Effector CD4-positive, alpha-beta T cell (primary cell): ENCODE measurements at places on chromosomes 7 and 10.

DNA sequence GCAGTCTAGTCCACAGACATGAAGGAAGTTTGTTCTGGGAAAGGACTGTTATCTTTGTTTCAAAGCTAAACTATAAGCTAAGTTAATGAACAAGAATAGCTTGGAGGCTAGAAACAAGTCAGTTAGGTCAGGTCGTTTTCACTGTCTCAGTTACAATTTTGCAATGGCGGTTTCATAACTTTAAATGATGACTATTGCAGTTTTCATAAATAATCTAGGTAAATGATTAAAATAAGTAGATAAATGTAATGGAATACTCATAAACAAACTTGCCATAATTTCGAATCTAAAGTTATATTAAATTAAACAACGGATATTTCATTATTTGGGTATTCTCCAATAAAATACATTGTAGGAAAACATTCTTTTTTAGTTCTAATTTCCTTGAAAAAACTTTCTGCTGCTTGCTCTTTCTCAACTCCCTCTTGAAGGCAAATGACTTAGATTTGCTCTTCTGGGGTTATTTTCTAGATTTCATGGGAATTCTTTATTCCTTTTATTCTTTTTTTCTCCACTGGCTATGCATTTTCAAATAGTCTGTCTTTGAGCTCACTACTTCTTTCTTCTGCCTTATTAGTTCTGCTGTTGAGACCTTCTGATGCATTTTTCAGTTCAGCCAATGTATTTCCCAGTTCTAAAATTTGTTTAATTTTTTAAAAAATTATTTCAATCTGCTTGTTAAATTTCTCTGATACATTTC, 103.8 kb upstream of the APBB1IP start:
- DNase-seq = no peak

- DNase-seq = no peak
These were observed 29.3 kb downstream of the LMTK2 start for GRCh38 chr7:98135984-98136383.

DNA sequence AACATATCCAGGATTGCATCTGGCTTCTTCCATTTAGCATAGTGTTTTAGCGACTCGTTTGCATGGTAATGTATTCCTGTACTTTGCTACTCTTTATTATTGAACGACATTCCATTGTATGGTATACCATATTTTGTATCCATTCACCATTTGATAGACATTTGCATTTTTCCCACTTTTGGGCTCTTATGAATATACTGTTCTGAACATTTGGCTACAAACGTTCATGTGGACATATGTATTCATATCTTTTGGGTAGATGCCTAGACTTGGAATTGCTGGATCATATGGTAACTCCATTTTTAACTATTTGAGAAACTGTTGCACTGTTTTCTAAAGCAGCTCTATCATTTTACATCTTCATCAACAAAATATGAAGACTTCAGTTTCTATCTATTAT, 383.7 kb upstream of the AKR1E2 start:
- DNase-seq = no peak

DNA sequence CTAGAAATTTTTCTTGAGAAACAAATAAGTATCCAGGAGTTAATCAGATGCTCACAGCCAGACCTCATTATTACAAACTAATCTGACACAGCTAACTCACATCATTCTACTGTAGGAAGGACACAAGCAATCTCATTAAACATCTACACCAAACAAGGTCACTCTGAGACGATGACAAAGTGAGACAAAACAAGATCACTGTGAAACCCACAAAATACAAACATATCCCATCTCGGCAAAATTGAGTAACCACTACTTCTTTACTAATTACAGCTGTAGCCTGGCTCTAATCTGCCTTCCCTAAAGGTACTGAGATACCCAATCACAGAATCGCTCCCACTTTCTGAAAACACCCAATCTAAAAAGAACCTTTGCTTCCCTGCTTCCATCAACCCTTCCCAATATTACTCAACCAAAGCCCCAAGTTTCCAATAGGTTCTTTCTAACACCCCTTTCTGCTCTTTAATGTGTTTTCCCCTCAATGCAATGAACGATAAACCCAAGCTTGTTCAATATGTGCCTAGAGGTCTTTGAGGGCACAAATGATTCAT, 26.9 kb downstream of the CCDC6 start:
- DNase-seq = no peak

DNA sequence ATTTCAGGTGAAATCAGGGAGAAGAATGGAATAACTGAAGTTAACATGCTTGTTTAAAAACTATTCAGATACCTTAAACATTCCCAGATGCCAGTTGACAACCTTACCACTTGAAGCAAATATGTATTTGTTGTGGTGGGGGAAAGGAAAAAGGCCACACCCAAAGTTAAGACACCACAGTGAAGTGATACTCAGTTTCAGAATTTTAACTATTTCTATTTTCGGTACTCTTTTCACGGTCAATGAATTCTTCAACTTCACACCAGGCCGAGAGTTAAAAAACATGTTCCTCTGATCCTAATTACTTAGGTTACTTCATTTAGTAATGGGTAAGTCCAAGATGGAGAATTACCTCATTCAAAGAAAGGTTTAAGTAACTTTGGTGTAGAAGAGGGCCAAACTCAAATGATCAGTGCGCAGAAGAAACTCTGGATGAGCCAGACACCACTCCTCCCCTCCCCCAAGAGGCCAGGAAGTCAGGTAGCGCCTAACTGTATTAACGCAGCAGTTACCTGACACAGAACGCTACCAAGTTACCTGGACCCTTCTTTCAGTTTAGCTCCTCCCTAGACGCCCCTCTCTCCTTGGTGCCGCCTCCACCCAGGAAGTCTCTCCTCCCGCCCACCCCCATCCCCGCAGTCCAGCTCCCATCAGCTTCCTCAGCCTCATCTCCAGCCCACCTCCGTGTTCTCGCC, 700 bp downstream of the MTPN start:
- DNase-seq = peak; percentile 35

GRCh38 chr10:35225204-35225603, 98.6 kb downstream of the CREM start:
- no peak for DNase-seq

DNA sequence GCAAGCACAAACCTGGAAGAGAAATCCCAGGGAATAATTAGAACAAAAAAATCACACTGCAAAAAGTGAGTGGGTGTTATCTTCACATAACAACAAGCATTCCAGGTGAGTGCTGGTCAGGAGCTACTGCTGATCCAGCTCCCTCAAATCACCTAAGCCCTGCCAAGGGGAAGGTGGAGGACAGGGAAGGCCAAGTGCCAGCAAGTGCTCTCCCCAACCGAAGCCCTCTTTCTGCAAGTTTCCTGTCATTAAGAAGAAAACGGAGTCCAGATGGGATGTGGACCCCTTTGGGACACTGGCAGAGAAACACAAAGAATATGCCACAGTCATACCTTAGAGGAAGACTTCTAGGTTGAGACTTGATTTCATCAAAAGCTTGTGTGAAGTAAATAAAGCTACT, 933.0 kb upstream of the ZNF722 start:
- no peak for DNase-seq

DNA sequence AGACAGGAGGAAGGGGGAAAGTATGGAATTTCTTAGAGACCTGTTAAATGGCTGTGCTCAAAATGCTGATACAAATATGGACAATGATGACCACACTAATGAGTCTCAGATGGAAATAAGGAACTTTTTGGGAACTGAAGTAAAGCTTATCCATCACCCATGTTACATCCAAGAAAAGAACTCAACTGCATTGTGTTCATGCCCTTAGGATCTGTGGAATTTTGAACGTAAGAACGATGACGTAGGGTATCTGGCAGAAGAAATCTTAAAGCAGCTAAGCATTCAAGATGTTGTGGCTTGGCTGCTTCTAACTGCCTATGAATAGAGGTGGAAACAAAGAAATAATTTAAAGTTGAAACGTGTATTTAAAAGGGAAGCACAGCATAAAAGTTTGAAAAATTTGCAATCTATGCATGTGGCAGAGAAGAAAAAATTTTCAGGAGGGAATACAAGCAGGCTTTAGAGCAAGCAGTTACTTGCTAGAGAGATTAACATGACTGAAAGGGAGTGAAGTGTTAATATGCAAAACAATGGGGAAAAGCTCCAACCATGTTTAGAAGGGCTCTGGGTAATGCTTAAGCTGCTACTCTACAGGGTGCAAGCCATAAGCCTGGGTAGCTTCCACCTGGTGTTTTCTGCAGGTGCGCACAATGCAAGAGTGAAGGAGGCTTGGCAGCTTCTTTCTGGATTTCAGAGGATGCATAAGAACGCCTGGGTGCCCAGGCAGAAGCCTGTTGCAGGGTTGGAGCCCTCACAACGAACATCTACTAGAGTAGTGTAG, 499.7 kb upstream of the SEMA3D start:
- DNase-seq = no peak

- no peak for DNase-seq
These were observed 31.2 kb downstream of the DYNC2I1 start for GRCh38 chr7:158887594-158887993.

GRCh38 chr10:7153750-7154149, 257.1 kb downstream of the SFMBT2 start:
- no peak for DNase-seq

- no peak for DNase-seq
These were observed 3.1 kb upstream of the ZFAND2A start for GRCh38 chr7:1163121-1163520.

GRCh38 chr7:53094827-53095226, 59.4 kb downstream of the POM121L12 start:
- DNase-seq = no peak

GRCh38 chr10:73576178-73576889, 14.8 kb downstream of the USP54 start:
- DNase-seq = no peak

DNA sequence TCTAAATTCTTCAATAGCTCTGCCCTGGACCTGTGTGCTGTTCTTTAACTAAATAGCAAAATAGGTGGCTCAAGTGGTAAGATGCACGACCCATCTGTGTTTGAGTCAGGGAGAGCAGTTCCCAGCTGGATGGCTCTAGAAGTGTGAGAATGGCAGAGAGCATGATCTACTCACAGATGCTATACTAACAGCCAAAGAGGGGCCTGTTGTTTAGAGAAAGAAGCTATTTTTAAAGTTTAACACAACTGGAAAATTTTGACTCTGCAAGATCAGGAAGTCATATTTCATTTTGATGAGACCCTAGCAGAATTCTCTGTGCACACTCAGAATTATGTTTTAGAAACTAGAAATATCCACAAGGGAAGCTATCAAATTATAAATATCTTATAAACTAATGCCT, 87.4 kb upstream of the PIP4K2A start:
- DNase-seq = no peak

DNA sequence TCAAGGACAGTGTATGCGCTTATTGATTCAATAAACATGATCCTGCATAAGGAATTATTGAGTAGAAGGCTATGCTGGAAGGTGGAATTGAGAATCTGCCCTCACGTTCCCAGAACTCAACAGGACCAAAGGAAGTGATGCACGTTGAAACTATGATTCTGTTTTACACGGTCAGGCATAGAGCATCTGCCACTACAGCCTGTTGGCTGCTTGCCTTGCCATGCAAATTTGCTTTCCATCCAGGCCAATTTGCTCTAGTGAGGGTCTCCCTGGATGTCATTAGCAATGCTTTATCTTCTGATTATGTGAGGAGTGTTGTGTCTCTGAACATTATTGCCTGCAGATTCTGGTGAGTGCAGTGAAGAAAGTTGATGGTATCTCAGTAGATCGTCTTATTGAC, 132.9 kb downstream of the ADRA2A start:
- DNase-seq = no peak

DNA sequence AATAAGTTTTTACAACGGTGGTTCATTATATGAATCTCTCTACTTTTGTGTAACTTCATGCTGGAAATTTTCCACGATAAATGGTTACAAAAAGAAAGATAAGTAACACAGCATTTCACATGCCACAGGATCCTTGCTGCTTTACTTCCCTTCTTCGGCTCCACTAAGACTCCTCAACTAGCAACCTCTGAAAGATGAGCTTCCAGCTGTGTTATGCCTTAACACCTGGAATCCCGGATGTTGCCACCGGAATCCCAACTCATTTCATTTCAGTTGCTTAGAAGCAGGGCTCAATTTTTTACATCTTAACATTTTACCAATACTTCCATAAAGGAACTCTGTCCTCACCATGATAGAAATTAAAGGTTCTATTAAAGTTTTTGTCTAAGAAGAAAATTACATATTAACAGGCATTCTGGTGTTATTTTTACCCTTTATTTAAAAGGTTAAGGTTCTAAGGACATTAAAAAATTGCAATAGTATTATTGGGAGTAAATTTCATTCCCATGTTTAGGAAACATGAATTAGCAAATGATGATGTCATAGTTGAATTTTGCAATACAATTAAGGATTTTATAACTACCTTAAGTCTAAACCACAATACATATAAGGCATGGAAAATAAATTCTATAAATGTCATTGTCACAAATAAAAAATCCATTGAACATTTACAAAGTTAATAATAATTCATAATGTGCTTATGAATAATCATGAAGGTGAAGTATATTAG, 57.1 kb upstream of the IL6 start:
- no peak for DNase-seq

DNA sequence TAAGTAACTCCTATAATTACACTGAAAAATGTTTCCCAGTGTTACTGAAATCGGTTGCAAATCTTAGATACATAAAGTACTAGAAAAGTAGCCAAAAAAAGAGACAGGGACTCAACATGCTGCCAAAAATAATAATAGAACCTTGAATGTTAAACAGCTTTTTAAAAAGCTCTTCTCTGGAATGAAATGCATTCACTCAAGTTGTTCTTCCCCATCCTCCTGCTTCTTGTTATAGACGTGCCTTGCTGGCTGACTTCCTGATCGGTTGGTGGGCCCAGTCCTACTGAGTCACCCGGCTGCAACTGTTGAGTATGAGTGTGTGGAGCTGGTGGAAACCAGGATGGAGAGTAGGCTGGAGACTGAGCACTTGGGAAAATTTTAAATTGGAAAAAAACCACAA, 30.6 kb upstream of the RAPGEF5 start:
- DNase-seq = no peak

- no peak for DNase-seq
These were observed 218.0 kb downstream of the CREB5 start for GRCh38 chr7:28630350-28630749.

DNA sequence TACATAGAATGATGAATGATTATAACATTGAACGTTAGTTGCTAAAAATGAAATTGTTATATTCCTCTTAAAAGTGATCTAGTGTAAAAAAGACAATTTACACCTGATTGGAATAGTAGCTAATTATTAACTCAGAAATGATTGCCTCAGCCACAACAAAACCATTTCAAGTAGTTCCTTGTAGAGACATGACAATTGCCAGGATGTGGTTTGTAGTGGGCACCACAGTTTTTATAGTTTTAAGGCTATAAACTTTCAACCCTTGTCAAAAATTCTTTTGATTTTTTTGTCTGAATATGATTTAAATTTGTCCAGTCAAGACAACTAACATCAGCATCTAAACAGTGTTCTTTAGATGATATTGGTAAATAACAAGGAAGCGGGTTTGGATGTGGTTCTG, 145.2 kb downstream of the SUGCT start:
- DNase-seq = no peak

GRCh38 chr7:82347808-82348207, 95.8 kb downstream of the CACNA2D1 start:
- no peak for DNase-seq

DNA sequence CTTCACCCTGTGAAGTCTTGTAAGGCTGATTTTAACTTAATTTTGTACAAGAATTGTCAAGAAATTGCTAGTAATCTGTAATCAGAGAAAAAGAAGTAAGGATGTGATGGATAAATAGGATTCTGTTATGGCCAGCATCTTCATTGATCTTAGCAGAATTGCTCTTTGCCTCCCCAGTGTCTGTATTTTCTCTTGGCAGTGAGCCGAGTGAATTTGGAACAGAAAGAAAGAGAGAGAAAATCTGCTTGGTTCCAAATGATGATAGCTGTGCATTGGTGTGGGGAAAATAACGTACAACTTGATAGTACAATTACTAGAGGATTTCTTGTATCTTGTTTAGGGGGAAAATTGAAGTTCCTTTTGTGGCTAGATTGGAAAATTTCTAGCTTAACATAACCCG, 34.6 kb downstream of the VTI1A start:
- no peak for DNase-seq
